Fibroblast of skin of right quadriceps (primary cell): ENCODE measurements at places on chromosomes 4 and X.

- no peak for DNase-seq
These were observed 165.0 kb downstream of the HEPH start for GRCh38 chrX:66328950-66329596.

DNA sequence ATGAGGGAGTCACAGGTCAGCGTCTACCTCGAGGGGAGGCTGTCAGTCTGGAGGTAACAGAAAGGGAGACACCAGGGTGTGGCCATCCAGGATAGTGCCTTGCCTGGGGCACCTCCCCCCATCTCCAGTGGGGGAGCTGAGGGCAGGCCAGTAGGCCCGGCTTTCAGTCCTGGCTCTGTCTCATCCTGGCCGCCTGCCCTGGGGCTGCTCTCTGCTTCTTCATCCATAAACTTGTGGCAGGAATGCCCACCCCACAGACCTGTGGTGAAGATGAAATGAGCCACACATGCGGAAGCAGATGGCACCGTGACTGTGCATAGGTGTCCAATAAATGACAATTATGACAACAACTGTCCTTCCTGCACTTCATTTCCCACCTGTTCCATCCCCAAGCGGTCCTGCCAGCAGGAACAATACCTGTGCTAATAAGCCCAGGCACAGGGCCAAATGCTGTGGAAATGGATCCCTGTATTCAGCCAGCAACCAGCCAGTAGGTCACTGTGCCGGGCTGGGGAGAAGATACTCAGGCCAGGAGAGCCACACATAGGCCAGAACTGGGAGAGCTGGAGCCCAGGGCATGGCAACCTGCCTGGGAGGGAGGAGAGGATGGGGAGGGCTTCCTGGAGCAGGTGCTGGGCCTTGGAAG is 30.2 kb downstream of the TRO start:
- DNase-seq: no peak

DNA sequence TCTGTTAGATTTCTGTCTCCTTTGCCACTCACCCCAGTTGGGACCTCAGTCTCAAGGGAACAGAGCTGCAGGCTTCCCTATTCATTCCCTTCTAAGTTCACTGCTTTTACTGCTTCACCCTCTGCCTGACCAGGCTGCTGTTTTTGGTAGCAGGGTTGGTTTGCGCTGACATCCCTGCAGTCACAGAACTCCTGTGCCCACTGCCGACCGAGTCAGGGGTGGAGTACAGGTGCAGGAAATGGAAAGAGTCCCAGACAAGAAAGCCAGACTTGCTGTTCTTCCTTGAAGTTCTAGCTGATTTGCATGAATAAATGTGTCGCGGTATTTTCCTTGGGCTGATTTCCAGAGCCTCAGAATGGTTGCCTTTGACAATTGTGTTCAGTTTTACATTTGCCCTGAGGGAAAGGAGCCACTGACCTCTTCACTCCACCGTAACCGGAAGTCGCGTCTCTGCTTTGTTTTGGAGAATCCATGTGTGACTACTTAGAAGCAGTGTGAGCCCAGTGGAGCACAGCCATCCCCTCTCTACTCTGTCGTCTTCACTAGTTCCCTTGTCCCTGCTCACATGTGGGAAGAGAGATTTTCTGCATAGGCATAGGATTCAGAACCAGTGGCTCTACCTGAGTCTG is 84.8 kb downstream of the TNIP2 start:
- no peak for DNase-seq

DNA sequence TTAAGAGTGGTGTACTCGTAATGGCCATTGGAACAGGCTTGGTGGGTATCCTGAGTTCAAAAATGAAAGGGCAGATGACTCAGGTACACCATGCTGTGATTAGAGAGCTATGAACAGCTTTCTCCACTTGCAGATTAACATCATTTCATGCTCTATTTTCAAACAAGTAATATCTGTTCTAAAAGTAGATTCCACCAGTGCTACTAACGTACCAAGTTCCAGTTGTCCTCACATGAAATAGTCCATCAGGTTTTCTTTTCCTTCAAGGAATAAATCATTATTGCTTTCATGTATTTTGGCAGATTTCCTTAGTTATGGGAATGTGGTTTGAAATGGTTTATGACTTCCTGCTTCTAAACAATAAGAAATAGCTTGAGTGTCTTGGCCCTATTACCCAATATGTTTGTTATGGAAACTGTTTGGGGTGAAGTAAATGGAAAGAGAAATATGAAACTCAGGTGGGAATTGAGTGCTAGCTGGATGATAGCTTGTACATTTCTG is 49.9 kb downstream of the PCDH7 start:
- DNase-seq: peak; percentile 75

DNA sequence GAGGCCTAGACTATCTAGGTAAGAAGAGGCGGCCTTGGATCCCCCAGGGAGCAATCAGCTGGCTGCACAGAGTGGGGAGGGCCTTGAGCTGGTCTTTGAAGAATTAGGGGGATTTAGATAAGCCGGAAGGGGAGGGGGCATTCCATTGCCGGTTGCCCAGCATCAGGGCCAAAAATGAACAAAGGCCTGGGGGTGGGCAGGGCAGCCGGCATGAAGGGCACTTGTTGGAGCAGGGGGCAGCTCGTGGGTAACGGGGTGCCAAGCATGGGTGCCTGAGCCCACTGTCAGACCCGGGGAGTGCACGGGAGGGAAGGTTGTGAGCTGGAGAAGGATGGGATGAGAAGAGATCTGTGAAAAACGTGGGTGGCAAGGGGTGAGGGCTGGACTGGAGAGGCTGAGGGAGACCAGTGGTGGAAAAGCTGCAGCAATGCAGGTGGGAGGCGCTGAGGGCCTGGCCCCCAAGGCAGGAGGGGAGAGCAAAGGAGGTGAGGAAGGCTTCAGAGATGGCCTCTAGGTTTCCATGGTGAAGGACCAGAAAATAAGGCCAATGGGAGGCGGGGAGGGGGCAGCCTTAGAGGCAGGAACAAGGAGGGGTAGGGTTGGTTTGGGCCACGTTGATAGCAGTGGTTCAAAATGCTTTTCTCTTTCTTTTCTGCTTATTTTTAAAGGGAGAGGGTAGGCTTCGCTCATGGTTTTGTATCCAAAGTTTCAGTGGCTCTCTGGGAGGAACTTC is 8.6 kb downstream of the KLF3 start:
- DNase-seq: no peak

- peak; percentile 25 for DNase-seq
These were observed at the start of gene TMEM35A for GRCh38 chrX:101078716-101079598. Gene TMEM35A, plus strand, starts transcription at chrX:101078879. Its CDS starts 124 bp downstream, at chrX:101079003.

DNA sequence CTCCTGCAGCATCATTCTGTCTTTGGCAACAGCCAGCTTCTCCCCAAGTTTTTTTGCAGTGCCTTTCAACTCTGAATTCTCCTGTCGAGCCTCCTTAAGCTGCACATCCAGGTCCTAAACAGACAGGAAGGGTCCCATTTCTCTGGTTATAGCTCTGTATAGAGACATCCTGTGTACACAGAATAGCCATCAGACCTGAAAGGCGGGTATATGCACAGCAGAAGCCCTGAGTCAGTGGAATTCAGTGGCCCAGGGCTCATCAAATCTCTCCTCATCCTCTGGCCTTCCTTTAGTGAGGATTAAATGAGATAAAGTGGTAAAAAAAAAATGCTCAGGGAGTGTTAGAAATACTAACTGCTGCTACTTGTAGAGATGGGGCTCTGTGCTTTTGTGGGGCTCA is 73.8 kb downstream of the FAM184B start:
- DNase-seq: no peak

- no peak for DNase-seq
These were observed 642.9 kb downstream of the STPG2 start for GRCh38 chr4:97500423-97500822.

GRCh38 chrX:12563121-12563520 is 228.1 kb upstream of the PRPS2 start:
- DNase-seq: peak; percentile 39

GRCh38 chr4:125319311-125319710 is 4.6 kb downstream of the FAT4 start:
- no peak for DNase-seq

DNA sequence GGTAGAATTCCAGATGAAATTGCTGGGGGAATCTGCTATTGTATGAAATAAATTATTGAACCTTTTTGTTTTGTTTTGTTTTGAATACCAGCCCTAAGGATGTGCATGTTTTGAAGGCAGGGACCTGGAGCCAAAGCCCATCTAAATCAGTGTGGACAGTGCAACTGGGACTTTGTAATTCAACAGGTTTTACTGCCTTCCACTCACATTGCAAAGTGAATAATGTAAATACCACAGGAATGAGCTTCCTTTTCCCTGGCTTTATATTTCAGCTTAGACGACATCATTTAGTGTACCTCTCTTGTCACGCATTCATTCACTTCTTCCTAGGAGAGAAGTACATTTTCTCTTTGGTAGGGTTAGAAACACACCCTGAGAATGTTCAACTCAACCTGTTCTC is 795.0 kb downstream of the CENPC start:
- peak; percentile 5 for DNase-seq

DNA sequence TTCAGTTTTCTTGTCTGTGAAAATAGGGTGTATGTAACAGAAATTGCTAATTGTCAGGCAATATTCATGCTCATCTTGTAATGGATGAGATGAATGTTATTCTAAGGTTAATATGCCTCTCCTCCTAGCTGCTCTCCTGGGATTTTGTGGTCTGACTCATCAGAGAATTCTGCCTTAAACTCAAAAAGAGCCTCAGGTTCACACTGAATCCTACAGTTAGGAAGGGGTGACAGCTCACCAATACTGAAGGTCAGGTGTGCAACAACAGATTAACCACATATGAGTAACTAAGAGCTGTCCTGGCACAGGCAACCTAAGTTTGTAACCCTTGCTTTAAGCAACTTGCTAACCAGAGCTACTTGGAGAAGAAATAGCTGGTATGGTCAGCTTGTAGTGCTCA is 197.7 kb downstream of the SPATA18 start:
- peak; percentile 65 for DNase-seq

DNA sequence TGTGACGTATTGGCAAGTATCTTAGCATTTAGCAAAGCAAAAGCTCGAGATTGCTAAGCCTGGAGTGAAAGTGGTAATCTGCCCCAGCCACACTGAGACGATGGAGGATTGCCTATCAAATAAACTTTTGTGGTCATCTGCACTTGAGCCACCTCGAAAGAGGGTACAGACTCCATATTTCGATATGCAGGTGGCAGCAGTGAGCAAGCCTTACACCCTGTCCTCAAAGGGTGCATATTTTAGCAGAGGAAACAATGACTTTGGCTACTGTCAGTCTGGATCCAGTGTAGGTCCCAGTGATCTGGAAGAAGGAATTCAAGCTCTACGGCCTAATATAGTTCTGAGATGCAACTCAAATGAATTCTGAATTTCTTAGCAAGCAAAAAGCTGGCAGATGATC is 153.9 kb downstream of the ATG4A start:
- DNase-seq: no peak

GRCh38 chr4:11937941-11938340 is 509.2 kb upstream of the HS3ST1 start:
- no peak for DNase-seq

DNA sequence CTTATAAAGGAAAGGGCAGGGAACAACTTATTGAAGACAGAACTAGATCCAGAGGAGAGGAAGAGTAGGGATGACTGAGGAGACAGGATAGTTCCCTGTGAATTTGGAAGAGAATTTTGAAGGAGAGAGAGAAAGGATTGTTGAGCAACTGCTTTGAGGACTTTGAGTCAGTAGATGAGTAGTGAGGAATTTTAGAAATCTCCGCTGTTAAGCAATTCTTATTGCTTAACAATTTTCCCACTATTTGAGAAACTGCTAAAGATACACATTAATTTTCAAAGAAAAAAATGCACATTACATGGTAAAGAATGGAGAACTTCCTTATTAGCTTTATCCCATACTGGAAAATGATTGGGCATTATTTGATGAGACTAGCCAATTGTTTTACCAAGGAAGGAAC is 116.3 kb upstream of the NRK start:
- DNase-seq: peak; percentile 14

GRCh38 chr4:85416094-85416493 is 58.9 kb upstream of the ARHGAP24 start:
- DNase-seq: no peak

DNA sequence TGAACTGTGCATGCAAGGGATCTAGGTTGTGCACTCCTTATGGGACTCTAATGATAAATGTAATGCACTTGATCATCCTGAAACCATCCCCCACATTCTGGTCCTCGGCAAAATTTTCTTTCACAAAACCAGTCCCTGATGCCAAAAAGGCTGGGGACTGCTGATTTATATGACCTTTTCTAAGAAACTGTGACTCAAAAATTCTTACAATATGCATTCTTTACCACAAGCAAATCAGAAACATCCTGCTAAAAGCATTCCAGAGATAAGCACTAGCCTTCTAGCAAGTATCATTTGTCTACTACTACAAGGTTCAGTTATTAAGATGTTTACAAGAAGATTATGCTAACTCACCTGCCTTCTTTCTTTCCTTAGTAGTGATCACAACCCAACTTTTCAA is 166.5 kb upstream of the PCDH7 start:
- peak; percentile 2 for DNase-seq

DNA sequence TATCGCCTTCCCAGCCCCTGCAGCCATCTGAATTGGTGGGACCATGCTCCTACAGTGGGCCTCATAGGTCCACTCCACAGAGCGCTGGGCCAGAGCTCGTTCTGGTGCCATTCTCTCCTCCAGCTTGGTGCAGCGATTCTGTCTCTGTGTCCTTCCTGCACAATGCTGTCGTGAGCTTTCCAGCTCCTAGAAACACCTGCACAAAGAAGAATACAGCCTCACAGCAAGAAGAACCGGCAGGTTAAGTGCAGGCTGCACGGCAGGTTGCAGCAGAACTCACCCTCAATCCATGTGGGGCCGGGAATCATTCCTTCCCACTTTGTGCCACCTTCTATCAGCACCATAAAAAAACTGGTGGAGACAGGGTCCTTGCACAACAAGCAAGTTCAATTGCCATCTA is 101.2 kb upstream of the ENPP6 start:
- DNase-seq: no peak

GRCh38 chrX:153423652-153424051 is 12.4 kb downstream of the ZFP92 start:
- no peak for DNase-seq

DNA sequence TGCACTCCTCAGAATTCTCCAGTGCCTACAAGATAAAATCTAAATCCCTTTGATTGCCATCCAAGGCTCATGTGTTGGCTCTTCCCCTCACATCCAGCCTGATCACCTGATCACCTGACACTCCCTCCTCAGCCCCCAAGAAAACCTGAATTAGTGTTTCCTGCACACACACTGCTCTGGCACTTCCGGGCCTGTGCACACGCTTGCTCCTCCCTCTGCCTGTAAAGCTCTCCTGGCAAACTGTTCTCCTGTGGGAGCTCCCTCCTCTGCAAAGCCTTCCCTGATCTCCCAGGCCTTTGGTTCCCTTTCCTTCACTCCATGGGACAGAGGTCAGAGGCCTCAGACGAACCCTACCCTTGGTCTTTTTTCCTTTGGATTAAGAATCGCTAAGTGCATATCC is 19.9 kb downstream of the PHKA2 start:
- no peak for DNase-seq
